ENCODE measurements at places on chromosomes 5 and 9.
A peak's percentile ranks its signal among the peaks of the same experiment; 100 is the strongest.

GRCh38 chr5:9498541-9499497 is 47.1 kb downstream of the SEMA5A start:
- no peak for DNase-seq

GRCh38 chr9:107942856-107943255 is 453.3 kb upstream of the KLF4 start:
- DNase-seq: no peak

DNA sequence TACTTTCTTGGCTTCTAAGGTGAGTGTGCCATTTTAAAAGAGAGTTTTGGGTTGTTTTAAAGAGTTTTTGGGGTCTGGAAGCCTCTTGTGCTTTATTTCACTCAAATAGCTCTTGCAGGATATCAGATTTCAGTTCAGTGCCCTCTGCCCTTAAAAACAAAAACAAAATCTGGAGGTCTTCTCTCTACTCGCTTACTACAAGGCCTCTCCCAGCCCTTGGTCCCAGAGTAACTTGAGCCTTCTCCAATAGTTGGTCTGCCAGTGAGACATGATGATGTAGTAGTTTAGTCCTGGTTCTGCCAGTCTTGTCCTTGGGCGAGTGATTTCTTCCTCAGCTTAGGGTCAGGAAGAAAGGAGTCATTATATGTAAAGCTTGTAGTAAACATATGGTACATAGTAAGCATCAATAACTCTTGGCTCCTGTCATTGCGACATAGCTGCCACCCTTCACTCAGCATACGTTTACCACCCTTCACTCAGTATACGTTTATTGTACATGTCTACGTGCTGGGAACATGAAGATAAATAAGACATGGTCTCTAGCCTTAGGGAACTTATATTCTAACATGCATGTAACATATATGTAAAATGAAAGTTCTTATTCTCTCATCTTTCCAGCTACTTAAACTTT is 147.6 kb downstream of the MAN2A1 start:
- DNase-seq: no peak

DNA sequence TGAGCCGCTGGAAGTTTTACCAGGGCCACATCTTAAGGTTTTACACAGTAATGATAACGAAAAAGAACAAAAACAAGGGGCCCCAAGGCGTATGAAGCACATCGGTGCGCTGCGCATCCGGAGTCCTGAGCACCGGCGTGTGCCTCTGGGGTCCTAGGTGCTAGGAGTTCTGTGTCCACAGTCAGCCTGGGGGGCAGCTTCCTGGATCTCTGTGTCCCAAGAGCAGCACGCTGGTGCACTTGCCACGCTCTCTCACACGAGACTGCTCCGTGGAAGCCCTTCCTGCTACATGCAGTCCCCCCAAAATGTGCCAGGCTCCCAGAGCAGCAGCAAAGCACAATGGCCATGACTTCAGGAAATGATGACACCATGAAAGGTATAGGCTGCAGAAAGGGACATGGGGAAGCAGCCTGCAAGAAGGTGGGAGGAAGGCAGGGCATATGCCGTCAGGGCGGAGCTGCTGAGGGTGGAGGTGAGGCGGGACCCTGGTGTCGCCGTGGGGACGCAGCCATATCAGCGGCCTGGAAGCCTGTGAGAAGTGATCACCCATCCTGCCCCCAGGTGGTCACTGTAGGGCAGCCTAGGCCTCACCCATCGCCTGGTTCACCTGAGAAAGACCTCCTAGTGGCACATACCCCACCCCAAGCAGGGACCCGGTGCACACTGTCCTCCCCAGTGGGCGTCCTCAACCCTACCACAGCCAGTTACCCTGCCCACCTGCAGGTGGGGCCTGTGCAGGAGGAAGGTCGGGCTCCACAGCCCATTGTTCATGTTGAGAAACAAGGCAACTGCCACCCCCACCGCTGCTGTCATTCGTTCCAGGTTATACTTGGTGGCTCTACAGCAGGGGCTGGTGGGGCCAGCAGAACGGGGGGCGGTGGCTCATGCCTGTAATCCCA is 23.6 kb upstream of the SLC6A3 start:
- no peak for DNase-seq

DNA sequence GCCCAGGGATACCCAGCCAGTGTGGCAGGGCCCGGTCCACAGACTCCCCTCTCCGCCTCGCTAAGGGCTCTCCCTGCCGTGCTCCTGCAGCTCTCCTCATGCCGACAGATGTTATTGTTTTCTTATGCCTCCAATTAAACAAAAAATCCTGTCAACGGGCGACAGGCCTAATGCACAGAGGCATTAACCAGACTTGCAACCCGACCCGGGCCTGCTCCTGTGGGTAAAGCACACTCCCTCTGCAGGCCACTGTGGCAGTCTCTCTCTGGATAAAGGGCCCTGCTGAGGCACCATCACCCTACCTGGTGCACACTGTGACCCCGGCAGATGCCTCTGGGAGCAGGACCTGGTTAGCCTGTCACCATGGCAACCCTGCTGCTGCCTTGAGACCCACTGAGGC is 27.5 kb upstream of the HAND1 start:
- DNase-seq: no peak

- DNase-seq: no peak
These were observed 296.9 kb downstream of the TLE4 start for GRCh38 chr9:79868567-79869189.

GRCh38 chr5:123450640-123451039 is 27.4 kb upstream of the CEP120 start:
- no peak for DNase-seq

- peak; percentile 67 for DNase-seq
These were observed at the start of gene PCDHGA3 for GRCh38 chr5:141343242-141343952. PCDHGA3 (plus strand) TSS chr5:141343829; CDS start chr5:141344034, 205 bp downstream.

- DNase-seq: no peak
These were observed 64.4 kb downstream of the ARHGEF37 start for GRCh38 chr5:149645725-149646124.

GRCh38 chr9:134621558-134622110 is 20.0 kb upstream of the COL5A1 start:
- no peak for DNase-seq

DNA sequence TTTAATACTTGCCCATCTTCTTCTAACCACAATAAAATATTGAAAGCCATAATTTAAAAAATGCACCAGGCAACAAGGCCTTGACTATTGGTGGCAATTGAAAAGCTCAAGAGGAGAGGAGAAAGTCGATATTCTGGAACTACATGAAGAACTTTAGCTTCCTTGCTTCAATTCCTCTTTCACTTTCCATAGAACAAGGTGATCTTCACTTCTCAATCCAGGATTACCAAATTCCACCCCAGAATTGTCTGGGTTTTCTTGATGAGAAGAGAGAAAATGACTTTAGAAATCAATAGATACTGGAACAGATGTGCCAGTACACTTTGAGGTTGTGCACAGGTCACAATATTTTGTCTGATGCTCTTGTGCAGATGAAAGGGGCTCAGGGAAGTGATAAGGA is 52.2 kb downstream of the PTCD2 start:
- DNase-seq: no peak

DNA sequence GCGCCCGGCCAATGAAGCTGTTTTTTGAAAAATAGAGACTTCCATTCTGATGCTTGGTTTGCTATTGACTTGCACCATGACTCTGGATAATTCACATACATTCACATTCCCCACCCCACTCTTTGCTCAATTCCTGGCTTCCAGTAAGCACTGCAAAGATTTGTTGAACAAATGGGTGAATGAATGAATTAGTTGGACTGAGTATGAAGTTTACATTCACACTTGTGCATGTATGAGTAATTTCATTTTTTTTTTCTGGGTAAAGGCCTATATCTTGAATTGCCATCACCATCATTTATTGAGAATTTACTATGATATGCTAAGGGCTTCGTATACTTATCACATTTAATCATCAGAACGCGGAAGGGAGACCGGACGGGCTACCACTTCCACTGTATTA is 13.8 kb upstream of the CCDC69 start:
- DNase-seq: no peak

- DNase-seq: no peak
These were observed 91.6 kb downstream of the NPR3 start for GRCh38 chr5:32802764-32803163.

GRCh38 chr9:91917436-91917835 is 32.6 kb downstream of the ROR2 start:
- no peak for DNase-seq

DNA sequence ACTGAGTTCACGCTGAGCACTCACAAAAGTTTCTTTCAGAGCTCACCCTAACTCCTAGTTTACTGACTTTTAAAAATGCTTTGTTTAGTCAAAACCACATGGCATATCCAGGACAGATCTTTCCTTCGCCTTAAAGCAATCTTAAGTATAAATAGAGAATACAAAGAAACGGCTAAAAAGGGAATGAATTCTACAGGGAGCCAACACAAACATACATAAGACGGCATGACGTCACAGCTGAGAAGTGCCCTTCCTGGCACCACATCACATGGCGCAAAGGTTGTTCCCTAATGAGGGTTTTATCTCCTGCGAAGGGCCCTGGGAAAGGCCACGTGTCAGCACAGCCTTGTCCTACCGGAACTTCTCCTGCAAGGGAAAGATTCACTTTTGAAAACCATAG is 141.3 kb downstream of the IRX1 start:
- DNase-seq: no peak

DNA sequence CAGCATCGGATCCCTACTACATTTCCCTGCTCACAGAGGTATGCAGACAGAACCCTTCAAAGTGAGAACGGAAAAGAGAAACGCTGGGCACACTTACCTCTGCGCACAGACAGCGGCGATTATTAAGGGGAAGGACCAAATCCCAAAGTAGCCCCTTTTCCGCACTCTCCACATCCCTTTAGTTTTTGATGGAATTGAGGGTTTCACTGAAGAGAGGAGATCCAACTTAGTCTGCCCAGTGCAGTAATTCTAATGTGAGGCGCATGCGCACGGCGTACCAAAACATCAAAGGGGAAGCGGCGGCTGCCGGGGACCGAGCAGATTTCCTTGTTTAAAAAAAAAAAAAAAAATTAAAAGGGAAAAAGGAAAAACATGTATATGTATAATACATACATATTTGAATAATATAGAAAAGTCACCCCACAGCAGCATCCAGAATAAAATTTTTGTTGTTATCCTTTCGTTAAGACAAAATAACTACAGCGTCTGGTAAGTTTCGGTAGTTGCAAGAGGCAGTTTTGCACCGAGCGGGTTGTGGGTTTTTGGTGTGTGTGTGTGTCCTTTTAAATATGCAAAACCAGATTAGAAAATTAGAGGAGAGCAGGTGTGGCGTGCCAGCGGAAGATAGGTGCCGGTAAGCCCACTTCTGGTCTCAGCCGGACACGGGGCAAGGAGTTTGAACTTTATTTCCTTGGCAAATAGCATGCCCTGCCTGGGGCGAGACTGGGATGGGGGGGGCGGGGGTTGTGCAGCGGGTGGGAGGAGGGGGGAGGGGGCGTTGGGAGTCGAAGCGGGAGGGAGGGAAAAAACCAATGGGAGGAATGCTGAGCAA is at the start of gene GABRB2:
TSS of gene GABRB2 (minus strand) at position 256 of the 832 bp plus-strand sequence. CDS start at position 174, 82 bp downstream.
- peak; percentile 77 for DNase-seq

DNA sequence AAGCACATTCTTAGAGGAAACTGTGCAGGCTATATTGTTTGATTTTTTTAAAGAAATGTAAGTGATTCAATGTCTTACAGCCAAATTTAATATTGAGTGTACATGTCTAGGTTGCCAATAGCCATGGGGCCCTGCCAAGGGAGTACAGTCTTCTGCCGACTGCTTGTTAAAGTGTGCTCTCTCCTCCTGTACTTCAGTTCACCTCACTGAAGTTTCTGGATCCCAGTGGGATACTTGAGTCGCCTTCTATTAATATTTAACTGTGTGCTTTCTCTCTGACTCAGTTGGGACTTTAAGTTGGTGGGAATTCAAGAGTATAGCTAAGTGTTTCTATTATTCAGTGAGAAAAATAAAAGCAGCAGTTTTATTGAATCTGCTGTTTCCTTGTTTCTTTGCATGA is 44.5 kb upstream of the C5orf47 start:
- no peak for DNase-seq

- no peak for DNase-seq
These were observed 293.7 kb downstream of the TLE1 start for GRCh38 chr9:81395676-81396054.

DNA sequence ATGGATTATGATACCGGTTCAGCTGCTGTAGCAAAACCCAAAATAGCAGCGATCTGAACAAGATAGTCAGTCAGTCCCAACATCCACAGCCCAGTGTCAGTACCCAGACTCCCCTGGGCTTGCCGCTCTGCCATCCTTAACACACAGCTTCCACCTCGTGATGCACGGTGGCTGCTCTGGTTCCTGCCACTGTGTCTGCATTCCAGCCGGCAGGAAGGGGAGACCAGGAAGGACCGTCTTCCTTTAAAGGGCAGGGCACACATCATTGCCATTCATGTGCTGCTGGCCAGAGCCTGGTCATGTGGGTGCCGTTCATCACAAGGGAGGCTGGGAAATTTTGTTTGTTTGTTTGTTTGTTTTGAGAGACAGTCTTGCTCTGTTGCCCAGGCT is 131.0 kb upstream of the IER5L start:
- DNase-seq: no peak

DNA sequence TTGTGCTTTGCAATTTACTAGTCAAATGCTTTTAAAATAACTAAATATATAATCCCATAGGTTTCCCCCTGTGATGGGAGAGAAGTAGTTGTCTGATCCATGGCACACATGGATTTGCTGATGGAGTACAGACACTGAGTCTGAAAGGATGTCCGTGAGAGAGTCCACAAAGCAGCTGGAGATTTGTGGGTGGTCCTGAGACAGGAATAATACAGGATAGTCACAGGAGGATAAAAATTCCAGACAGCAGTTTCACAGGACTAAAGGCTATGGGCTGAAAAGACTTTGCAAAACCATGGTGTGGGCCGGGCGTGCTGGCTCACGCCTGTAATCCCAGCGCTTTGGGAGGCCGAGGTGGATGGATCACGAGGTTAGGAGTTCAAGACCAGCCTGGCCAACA is 58.7 kb upstream of the ZFR start:
- DNase-seq: no peak

- DNase-seq: no peak
These were observed 20.7 kb upstream of the LIFR start for GRCh38 chr5:38576961-38577684.

DNA sequence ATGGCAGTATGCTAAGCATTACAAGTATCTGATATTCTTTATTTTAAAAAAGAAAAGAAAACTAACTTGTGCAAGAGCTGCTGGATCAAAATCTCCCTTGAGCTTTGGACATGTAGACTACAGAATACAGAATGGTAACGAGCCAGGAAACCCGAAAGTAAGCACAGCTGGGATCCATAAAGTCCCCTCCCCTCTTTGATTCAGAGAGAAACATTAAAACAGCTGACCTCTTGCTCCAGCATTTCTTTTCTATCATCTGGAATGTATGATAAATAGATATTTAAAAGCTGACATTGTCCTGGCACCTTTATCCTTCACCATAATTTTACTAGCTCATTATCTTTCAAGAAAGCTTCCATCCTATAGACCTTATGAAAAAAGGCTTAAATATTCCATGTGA is 28.2 kb upstream of the LPAR1 start:
- no peak for DNase-seq

- DNase-seq: no peak
These were observed 18.3 kb downstream of the PTPN3 start for GRCh38 chr9:109479822-109480221.

Measured in AG08396 (cell line).